ENCODE measurements at places on chromosomes 3 and 15. TPM values are rescaled to one million over a fixed set of nuclear protein-coding genes. Genes with fewer than 3 reads are reported as not detected.

- no peak overlapping the region for H3K27ac ChIP-seq
- H3K36me3 ChIP-seq = peaks cover 1% of the 10 kb centered on the region
- no peak overlapping the region for H3K4me3 ChIP-seq
- no peak for DNase-seq
- H3K4me1 ChIP-seq = no peaks in the 10 kb centered on the region
Measured at GRCh38 chr15:79874242-79874641, 22.6 kb downstream of the MTHFS start.

DNA sequence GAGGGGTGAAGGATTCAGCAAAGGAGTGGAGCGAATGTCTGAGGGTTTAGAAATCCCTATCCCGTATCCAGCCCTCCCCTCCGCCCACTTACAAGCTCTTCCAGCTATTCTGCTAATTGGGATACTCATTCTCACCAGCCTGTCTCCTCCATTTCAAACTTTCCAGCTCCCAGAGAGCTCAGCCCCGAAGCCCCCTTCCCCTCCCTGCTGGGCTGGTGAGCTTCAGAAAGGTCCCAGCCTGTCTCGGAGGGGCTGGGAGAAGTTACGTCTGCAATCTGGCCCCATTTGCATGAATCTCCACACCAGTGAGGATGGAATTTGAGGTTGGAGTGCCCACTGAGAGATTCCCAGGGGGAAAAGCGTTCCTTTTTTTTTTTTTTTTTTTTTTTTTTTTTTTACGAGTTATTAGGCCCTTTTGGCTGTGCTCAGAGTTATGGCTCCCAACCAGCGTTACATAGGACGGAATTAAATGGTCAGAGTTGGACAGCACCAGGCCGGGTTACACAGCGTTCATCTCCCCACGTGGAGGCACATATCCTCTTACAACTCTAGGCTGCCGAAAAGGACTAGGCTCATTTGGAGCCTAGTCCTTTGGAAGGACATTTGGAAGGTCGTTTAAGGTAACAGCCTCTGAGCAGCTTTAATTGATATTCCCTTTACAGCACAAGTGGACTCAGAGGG, 34.6 kb downstream of the FGD5 start:
- no peaks in the 10 kb centered on the region for H3K36me3 ChIP-seq
- H3K4me3 ChIP-seq = no peak overlapping the region
- H3K27ac ChIP-seq = no peak overlapping the region
- no peaks in the 10 kb centered on the region for H3K4me1 ChIP-seq
- no peaks in the 10 kb centered on the region for H3K27me3 ChIP-seq

GRCh38 chr15:56371495-56372147, 6.4 kb downstream of the TEX9 start:
- peaks cover 3% of the 10 kb centered on the region for H3K4me1 ChIP-seq
- no peak overlapping the region for H3K4me3 ChIP-seq
- no peak overlapping the region for H3K27ac ChIP-seq
- DNase-seq = no peak
- H3K27me3 ChIP-seq = no peaks in the 10 kb centered on the region

DNA sequence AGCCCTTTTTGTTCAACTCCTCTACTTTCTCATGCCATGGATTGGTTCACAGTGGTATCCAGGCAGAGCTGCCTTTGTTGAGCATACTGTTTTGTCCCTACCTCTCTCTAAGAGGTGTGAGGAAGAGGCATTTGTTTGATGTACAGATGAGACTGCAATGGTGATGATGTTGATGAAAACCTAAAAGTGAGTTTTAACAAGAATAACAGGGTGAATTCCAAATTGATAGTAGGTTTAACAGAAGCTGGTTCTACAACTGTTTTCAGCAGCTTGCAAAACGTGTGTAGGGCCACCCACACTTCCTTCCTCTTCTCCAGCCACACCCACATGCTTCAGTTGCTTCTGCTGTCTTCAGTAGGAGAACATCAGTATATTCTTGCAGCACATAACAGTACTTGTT, 10.2 kb downstream of the SNRK start:
- peaks cover 22% of the 10 kb centered on the region for H3K4me1 ChIP-seq
- no peak overlapping the region for H3K4me3 ChIP-seq
- H3K27me3 ChIP-seq = no peaks in the 10 kb centered on the region
- no peaks in the 10 kb centered on the region for H3K36me3 ChIP-seq
- H3K27ac ChIP-seq = no peak overlapping the region

GRCh38 chr3:27655547-27655946, 66.6 kb downstream of the EOMES start:
- no peaks in the 10 kb centered on the region for H3K36me3 ChIP-seq
- no peak overlapping the region for H3K4me3 ChIP-seq
- H3K4me1 ChIP-seq = no peaks in the 10 kb centered on the region
- no peaks in the 10 kb centered on the region for H3K27me3 ChIP-seq
- DNase-seq = no peak

DNA sequence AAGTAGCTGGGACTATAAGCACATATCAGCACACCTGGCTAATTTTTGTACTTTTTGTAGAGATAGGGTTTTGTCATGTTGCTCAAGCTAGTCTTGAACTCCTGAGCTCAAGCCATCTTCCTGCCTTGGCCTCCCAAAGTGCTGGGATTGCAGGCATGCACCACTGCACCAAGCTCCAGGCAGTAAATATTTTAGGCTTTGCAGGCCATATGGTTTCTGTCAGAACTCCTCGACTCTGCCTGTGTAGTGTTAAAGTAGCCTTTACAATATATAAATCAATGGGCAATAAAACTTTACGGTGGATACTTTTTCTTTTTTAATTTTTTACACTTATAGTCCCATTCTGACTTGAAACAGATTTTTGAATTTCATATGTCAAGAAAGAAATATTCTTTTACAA, 41.6 kb downstream of the DAG1 start:
- H3K4me1 ChIP-seq = peaks cover 28% of the 10 kb centered on the region
- DNase-seq = no peak
- H3K4me3 ChIP-seq = no peak overlapping the region
- no peaks in the 10 kb centered on the region for H3K27me3 ChIP-seq
- H3K36me3 ChIP-seq = peaks cover 3% of the 10 kb centered on the region

DNA sequence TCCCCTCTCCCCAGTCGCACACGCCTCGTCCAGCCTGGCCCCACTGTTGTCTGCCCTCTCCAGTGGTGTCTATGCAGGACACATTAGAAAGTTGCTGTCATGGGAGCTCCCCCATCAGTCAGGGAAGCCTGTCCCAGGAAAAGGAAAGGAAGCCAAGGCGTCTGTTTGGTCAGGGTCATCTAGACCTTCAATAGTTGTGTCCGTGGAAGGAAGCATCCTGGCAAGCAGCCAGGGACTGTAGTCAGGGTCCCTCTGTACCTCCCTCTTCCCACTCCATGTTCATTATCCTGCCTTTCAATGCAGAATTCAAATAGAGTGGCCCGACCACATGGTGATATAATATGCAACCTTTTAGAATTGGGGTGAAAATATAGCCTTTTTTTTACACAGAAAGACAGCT, 60.7 kb upstream of the RAB6B start:
- H3K27ac ChIP-seq = no peak overlapping the region
- DNase-seq = no peak
- no peaks in the 10 kb centered on the region for H3K27me3 ChIP-seq
- H3K36me3 ChIP-seq = no peaks in the 10 kb centered on the region
- H3K4me3 ChIP-seq = no peak overlapping the region

GRCh38 chr15:51130344-51130743, 35.6 kb upstream of the TNFAIP8L3 start:
- H3K27me3 ChIP-seq = no peaks in the 10 kb centered on the region
- no peaks in the 10 kb centered on the region for H3K36me3 ChIP-seq
- H3K4me1 ChIP-seq = no peaks in the 10 kb centered on the region
- H3K4me3 ChIP-seq = no peak overlapping the region
- no peak overlapping the region for H3K27ac ChIP-seq

- H3K4me1 ChIP-seq = 0 out of 2 replicates have a peak, but pooled peaks cover under 1% of the 10 kb centered on the region
- H3K36me3 ChIP-seq = no peaks in the 10 kb centered on the region
- H3K27ac ChIP-seq = no peak overlapping the region
- H3K27me3 ChIP-seq = no peaks in the 10 kb centered on the region
- DNase-seq = no peak
Measured at GRCh38 chr15:65818927-65819562, 27.0 kb upstream of the DENND4A start.

DNA sequence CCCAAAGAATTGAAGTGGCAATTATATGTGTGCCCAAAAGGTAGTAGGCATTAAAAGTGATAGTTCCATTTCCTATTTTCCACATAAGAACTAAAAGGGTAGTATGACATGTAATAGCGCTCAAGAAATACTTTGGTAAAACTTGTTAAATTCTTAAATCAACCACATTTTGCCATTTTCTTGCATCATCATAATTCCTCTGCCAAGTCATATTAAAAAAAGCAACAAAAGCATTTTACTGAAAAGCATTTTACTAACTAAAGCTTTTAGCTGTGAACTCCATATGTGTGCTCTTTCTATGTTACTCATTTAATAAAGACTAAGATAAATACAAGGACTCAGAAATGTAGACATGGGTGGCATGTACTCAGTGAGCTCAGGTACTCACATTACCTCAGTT, 70.1 kb downstream of the GPR160 start:
- H3K4me1 ChIP-seq = no peaks in the 10 kb centered on the region
- no peaks in the 10 kb centered on the region for H3K36me3 ChIP-seq
- H3K27ac ChIP-seq = no peak overlapping the region
- DNase-seq = no peak
- no peak overlapping the region for H3K4me3 ChIP-seq

GRCh38 chr3:30775040-30775439, 119.4 kb downstream of the GADL1 start:
- H3K36me3 ChIP-seq = no peaks in the 10 kb centered on the region
- no peak for DNase-seq
- no peaks in the 10 kb centered on the region for H3K27me3 ChIP-seq
- H3K4me3 ChIP-seq = no peak overlapping the region

GRCh38 chr3:155283092-155284056, 10.1 kb downstream of the STRIT1 start:
- no peak overlapping the region for H3K27ac ChIP-seq
- H3K4me1 ChIP-seq = no peaks in the 10 kb centered on the region
- no peaks in the 10 kb centered on the region for H3K27me3 ChIP-seq
- DNase-seq = no peak
- H3K36me3 ChIP-seq = no peaks in the 10 kb centered on the region

- H3K27me3 ChIP-seq = no peaks in the 10 kb centered on the region
- no peaks in the 10 kb centered on the region for H3K36me3 ChIP-seq
- no peaks in the 10 kb centered on the region for H3K4me1 ChIP-seq
- no peak overlapping the region for H3K27ac ChIP-seq
- no peak for DNase-seq
Measured at GRCh38 chr3:77053795-77054194, 13.9 kb downstream of the ROBO2 start.

DNA sequence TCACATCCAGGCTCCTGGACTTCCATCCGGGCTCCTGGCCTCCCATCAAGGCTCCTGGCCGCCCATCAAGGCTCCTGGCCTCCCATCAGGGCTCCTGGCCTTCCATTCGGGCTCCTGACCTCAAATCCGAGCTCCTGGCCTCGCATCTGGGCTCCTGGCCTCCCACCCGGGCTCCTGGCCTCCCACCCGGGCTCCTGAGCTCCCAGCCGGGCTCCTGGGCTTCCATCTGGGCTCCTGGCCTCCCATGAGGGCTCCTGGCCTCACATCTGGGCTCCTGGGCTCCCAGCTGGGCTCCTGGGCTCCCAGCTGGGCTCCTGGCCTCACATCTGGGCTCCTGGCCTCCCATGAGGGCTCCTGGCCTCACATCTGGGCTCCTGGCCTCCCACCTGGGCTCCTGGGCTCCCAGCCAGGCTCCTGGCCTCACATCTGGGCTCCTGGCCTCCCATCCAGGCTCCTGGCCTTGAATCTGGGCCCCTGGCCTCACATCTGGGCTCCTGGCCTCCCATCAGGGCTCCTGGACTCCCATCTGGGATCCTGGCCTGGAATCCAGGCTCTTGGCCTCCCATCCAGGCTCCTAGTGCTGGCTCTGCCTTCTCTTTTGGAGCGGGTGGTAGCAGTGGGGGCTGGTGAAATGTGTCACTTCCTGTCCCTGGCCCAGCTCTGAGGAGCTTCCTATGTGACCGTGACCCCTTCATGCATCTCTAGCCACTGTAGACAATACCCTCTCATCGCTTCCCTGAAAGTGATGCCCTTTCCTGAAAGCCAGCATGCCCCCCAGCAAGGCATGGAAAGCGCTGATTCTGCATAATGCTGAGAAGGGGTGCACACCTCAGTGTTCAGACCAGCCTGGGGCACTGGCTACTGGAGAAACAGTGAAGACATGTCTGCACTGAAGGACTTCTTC, 62.7 kb upstream of the BLM start:
- no peaks in the 10 kb centered on the region for H3K4me1 ChIP-seq
- H3K4me3 ChIP-seq = no peak overlapping the region
- H3K36me3 ChIP-seq = no peaks in the 10 kb centered on the region
- H3K27me3 ChIP-seq = no peaks in the 10 kb centered on the region

Gene ROBO2
- total RNA-seq = 0.09 TPM

Gene CCDC54
- not detected for total RNA-seq

Gene CLDND1
- total RNA-seq = 56.0 TPM

Gene GOLGA6B
- total RNA-seq = not detected

Gene ALPK3
- total RNA-seq = 0.43 TPM

Gene SLC30A4
- total RNA-seq = 1.2 TPM

Gene RARRES1
- 7.6 TPM for total RNA-seq

Gene CILP
- not detected for total RNA-seq

Data from Caco-2 (cell line).